ENCODE measurements at places on chromosomes 7 and 10.
A peak's percentile ranks its signal among the peaks of the same experiment; 100 is the strongest.

- no peak for DNase-seq
Measured at GRCh38 chr7:72170475-72170874, 241.7 kb downstream of the CALN1 start.

DNA sequence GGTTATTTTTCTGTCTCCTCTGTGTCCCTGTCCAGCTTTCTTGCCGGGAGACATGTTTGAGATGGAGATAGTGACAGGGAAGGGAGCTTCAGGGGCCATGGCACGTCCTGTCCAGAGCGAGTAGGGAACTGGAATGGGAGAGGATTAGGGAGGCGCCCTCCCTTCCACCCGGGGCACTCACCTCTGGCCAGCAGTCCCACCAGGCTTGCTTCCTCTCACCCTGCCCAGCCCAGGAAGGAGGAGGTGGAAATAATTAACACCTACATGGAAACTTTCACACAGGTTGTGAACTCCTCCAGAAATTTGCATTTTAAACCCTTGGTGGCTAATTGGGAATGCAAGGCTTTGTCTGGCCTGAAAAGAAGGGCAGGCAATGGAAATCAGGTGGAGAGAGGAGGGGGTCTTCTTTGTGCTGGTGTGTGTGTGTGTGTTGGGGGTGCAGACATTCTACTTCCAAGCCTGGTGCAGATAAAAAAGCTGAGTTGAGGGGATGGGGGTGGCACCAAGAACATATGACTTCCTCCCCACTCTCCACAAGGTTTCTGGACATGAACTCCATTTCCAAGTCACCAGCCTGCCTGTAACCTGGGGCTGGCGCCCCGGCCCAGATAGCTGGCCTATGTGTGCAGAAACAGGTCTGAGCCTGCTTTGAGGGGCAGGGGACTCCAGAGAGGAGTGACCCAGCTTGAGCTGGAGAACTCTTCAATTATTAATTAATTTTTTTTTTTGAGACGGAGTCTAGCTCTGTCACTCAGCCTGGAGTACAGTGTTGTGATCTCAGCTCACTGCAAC, 199.4 kb downstream of the CYP26A1 start:
- DNase-seq, result no peak

GRCh38 chr7:115910541-115911164, 119.9 kb downstream of the TFEC start:
- peak; percentile 54 for DNase-seq

- DNase-seq, result no peak
Measured at GRCh38 chr10:29228562-29228961, 60.3 kb upstream of the LYZL1 start.

DNA sequence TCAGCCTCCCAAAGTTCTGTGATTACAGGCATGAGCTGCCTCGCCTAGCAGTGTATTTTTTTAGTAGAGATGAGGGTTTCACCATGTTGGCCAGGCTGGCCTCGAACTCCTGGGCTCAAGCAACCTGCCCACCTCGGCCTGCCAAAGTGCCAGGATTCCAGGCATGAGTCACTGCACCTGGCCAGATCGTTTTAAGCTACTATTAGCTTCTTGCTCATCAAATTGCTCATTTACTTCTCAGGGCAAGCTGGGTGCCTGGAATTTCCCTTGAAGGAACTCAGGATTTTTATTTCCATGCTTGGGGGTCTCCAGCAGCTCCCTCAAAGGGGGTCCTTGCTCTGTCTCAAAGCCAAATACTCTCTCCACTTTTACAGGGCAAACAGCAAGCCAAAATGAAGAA, 798.0 kb upstream of the AUTS2 start:
- DNase-seq, result peak; percentile 82

- DNase-seq, result no peak
Measured at GRCh38 chr7:1928645-1929348, 258.7 kb downstream of the ELFN1 start.

DNA sequence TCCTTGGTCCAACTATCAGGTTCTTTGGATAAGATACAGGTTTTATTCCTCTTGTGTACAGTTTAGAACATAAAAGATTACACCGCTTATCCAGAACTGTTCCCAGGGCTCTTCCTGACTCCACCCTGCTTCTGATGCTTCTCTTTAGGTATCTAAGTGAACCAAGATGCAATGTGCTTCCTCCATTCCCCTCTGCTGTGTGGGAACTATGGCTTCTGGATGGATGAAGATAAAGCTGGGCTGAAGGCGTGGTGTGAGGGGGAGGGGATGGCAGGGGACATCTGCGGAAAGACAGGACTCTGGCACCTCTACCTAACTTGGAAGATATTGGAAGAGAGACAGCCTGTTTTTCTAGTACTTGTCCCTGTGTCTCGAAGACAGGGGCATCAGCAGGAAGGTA, 209.9 kb upstream of the TBX20 start:
- DNase-seq, result no peak

DNA sequence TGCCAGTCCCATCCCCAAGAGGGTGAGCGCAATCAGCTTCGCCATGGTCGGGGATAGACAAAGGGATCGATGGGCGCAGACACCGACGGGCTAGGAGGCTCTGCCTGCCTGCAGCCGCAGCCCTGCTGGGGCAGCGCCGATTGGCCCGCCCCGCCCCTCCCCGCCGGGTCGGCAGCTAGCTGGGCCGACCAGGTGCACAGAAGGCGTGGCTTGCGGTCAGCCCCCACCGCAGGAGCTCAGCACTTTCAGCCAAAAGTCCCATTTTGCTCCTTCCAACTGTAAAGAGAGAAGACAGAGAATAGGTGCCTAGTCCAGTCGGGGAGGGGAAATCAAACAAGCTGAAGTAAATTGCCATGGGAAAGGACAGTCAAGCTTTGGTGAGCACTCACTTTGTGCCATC, at the start of gene PON1:
Gene PON1 (minus strand): TSS at position 102 of the 400 bp plus-strand sequence. CDS start 57 bp downstream, at position 45.
- no peak for DNase-seq

- DNase-seq, result no peak
Measured at GRCh38 chr10:45075216-45075615, 74.5 kb downstream of the ZNF22 start.

Data from kidney tubule cell (primary cell).